ENCODE measurements at places on chromosomes 2 and 18. TPM values are rescaled to one million over a fixed set of nuclear protein-coding genes. Genes with fewer than 3 reads are reported as not detected.

Gene NEUROD1
- not detected for total RNA-seq

Gene QPCT
- 6.3 TPM for total RNA-seq

Gene FIGLA
- total RNA-seq = not detected

Gene CYRIA
- 3.9 TPM for total RNA-seq

Gene RSAD2
- 3.3 TPM for total RNA-seq

Gene ABCB11
- total RNA-seq = 0.04 TPM

Gene ANKRD30BL
- 0.22 TPM for total RNA-seq

Gene C2orf76
- total RNA-seq = 11.9 TPM

Gene SIX3
- not detected for total RNA-seq

Gene IRS1
- total RNA-seq = 9.2 TPM

Gene NT5DC4
- total RNA-seq = not detected

Gene SNTG2
- 0.31 TPM for total RNA-seq

Gene CXCR2
- total RNA-seq = 0.04 TPM

Gene TPO
- 0.18 TPM for total RNA-seq

Gene CMPK2
- 3.2 TPM for total RNA-seq

Gene CCL20
- total RNA-seq = 0.27 TPM

Gene NTSR2
- not detected for total RNA-seq

Gene BCL2
- 19.8 TPM for total RNA-seq

Gene LIMS4
- 3.8 TPM for total RNA-seq

Gene ATP8B1
- 5.2 TPM for total RNA-seq

Gene GALNT3
- 0.49 TPM for total RNA-seq

Gene KCNG3
- 0.09 TPM for total RNA-seq

Gene TANC1
- total RNA-seq = 14.3 TPM

Gene ANKAR
- total RNA-seq = 16.3 TPM

Gene ERBB4
- 12.7 TPM for total RNA-seq

Gene GMCL1
- 7.5 TPM for total RNA-seq

Gene SPC25
- 5.3 TPM for total RNA-seq

Gene ANO7
- 0.35 TPM for total RNA-seq

Gene CHPF
- 58.8 TPM for total RNA-seq

Gene STARD6
- total RNA-seq = 0.18 TPM

Gene SH3RF3
- total RNA-seq = 2.7 TPM

Gene XIRP2
- 82.2 TPM for total RNA-seq

Gene TACR1
- 0.18 TPM for total RNA-seq

Gene SRD5A2
- total RNA-seq = under 0.01 TPM

Gene RUFY4
- 0.27 TPM for total RNA-seq

Gene GKN1
- total RNA-seq = 0.09 TPM
